ENCODE measurements at places on chromosomes 4 and X. TPM values are rescaled to one million over a fixed set of nuclear protein-coding genes. Genes with fewer than 3 reads are reported as not detected.

GRCh38 chr4:189988877-189989431 is 38.1 kb downstream of the FRG2 start:
- DNase-seq, result no peak

DNA sequence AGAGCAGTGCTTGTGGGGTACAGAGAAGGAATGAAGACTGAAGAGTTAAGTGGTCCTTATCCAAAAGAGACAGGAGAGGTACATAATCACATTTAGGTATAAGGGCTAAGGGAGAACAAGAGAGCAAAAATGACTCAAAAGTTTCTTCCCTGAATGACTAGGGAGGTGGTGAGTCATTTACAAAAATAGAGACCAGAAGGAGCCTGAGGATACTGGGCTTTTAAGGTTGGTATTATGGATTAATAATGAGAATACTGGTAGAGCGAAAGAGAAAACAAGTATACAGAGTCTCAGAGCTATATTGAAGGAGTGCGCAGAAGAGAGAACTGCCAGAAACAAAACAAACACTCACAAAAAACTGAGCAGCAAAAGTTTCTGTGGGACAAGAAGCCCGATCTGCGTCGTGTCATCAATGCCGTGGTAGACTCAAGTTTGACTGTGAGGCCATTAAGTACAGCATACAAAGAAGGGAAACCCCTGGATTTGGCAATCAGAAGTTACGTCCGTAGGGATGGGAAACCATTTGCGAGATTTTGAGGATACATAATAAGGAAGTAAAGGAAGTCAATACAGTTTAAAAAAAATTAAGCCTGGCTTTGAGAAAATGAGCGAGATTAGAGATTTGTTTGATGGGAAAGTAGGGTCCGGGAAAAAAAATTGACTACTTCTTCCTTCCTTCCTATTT is 129.1 kb upstream of the STIM2 start:
- DNase-seq, result no peak

DNA sequence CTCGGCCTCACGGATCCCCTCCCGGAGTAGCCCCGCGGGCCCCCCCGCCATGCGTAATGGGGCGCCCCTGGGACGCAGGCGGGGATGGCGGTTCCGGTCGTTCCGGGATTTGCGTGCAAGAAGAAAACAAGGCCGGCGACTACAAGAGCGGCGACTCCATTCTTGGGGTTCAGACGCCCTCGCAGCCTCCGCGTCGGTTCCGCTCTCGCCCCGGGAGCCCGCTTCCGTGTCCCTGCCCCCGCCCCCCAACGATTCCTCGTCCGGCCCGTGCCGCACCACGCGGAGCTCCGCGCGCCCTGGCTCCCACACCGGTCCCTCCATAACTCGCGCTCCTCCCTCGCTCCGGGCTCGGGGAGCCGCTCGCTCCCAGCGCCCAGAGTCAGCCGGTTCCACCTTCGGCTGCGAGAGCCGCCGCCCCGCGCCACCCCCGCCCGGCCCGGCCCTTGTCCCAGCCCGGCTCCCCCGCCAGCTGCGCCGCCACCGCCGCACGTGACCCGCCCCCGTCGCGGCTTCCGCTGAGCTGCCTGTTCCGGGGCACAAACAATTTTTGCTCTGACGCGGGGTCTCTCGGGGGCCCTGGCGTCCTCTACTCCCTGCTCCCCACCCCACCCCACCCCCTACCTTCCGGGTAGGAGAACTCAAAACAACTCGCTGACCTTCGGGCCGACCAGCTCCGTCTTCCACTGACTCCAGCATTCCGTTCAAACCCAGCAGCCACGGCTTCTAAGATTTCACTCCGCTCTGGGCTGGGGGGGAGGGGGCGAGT is 78.8 kb upstream of the BCOR start:
- DNase-seq, result no peak

DNA sequence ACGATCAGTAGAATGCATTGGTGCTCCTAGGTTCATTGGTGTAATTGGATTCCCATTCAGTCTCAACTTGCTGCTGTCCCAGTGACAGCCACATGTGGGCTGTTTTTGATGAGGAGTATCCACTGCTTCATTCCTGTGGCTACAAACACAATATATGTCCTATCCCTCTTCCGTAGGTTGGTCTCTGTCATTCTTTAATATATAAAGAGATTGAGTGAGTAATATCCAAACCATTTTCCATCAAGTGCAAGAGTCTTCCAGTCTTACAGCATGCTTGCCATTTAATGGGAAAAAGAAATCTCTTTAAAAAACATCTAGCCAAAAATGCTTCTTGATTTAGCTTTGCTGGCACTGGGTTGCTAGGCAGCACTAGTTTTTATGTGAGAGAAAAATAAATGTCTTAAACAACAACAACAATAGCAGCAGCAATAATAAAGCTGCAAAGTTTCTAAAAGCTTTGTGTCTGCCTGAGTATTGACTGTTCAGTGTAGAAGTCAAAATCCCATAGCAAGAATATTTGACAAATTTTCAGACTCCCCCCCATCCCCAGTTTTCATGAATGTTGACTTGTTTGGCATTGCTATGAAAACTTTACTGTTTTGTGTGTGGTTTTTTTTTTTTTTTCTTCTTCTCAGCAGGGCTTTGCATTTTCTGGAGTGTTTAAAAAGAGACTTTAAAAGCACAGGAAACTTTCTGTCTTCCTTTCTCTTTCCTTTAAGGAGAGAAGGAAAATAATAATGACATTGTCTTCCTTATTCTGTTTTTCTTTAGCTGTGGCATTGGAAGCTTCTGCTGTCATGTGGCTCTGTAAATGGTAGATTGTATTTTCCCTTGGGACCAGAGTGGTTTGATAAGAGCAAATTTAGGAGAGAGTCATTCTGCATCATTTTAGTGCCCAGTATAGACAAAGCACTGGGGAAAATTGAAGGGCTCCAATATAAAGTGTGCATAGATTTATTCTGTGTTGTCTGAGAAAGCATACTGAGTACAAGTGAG is 244.3 kb downstream of the ARHGAP10 start:
- DNase-seq, result peak; percentile 54

DNA sequence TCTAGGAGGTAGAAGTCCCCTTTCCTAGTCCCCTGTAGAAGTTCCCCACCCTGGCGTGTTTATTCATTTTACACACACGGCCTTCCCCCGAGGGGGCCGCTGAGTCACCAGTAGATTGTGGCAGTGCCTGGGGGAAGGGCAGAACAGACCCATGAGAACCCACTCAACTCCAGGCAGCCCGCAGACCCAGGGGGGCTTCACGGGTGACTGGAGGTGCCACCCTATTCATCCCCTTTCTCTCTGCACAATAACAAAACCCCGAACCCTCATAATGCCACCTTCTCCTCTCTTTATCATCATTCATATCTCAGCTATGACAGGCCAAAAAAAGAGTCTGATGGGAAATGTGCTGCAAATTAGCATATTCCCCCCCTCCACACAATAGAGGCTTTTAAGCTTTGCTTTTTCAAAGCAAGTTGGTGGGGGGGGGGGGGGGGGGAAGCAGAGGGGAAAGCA is 20.4 kb upstream of the GPM6B start:
- no peak for DNase-seq

GRCh38 chrX:154731881-154732280 is 19.0 kb downstream of the GAB3 start:
- DNase-seq, result no peak

DNA sequence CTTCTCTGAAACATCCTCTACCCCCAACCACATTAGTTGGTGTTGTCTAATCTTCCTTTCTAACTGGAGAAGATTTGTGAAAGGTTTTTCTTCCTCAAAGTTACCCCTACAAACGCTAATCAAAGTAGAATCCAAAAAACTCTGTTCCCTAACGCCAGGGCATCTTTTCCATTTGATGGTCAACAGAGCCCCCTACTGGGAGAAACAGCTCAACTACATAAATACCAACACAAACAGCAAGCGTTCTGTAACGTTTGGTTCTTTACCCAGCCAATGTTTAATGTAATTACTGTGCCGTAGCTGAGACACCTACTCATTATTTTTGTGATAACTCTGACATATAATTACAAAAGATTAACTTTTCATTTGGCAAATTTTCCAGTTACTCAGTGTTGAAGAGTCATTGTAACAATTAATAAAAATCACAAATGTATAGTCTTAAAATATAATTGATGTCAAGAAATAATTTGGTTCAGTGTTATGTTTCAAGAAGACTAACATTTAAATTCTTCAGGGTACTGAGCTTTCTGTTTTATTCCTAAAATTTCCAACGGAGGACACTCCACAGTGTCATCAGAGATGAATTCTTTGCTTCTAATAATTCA is 94.9 kb upstream of the TBC1D9 start:
- peak; percentile 45 for DNase-seq

DNA sequence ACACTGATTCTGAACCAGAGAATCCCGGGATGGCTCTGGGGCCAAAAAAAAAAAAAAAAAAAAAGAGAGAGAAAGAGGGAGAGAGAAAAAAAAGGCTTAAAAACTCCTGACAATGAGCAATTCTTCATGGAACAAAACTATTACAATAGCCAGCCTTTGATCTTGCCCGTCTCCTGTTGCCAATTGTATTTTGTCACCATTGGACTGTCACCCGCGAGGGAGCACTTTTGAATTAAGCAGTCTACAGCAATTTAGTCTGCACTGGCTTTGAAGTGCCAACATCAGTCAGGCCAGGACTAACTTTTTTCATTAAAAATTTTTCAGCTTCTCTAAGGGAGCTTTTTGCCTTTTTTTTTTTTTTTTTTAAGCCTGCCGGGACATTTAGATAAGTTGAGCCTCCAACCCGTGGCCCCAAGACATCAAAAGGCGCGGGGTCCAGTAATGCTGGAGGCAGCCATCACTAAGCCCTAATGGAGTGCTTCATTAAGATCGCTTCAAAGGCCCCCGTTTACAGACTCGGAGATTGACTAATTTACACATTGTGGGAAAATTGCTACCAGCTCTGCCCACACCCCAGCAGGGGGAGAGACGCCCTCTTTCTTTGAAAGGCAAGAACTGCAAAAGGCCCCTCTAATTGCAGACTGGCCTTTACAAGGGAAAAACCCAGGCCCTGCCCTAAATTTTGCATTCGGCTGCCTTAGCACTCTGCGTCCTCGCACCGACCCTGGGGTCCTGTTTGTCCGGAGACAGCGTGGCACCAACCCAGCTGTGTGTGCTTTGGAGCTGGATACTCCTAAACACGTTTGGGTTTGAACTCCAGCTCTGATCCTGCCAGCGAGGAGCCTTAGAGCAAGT is 98.1 kb upstream of the MSX1 start:
- no peak for DNase-seq

GRCh38 chrX:149040873-149041535 is 464.1 kb downstream of the IDS start:
- DNase-seq, result peak; percentile 35

GRCh38 chr4:182806259-182807252 is 110.6 kb downstream of the DCTD start:
- peak; percentile 51 for DNase-seq

DNA sequence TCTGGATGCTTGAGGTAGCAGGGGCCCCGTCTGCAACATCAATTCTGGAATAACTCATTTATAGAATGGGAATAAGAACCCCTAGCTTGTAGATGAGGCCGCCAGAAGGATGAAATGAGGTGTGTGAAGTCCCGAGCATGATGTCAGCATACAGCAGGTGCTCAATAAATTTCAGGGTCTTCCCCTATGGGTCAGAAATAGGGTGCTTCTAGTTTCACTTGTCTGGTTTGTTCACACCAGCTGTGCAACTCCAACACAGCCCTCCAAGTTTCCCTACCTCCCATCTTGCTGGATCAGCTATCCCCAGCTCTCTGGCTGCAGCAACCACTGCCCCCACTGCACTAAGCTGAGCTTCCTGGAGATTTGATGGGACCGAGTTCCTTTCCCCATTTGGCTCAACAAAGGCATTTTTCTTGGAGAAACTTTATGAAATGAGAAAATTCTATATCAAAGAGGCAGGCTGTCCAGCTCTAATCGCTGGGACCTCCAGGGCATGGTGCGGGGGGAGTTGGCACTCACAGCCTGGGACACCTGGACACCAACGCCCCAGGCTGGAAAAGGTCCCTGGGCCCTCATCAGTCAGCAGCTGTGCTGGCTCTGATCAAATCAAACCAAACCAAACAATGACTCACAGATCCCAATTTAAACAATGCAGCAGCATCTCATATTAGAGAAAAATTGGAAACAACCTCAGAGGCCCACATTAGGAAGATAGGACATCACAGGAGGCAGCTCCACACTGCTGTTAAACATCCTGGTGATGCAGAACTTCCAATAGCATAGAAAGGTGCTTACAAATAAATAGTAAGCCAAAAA is 13.3 kb downstream of the SLC2A9 start:
- peak; percentile 61 for DNase-seq

DNA sequence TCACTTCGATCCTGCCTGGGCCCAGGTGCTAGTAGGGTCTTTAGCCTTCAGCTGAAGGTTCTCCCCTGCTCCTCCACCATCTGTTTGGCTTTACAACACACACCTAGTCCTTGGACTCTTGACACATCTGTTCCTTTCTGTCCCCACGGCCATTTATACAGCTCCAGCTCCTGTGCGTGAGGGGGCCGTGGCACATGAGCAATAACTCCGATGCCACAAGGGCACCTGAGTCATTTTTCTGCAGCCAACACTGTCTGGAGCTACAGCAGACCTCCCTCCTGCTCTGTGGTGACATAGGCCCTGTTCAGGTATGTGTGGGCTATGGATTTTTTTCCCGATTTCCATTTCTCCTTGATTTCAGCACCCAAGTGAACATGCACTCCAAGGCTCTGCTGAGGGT is 44.7 kb upstream of the BCOR start:
- DNase-seq, result no peak

DNA sequence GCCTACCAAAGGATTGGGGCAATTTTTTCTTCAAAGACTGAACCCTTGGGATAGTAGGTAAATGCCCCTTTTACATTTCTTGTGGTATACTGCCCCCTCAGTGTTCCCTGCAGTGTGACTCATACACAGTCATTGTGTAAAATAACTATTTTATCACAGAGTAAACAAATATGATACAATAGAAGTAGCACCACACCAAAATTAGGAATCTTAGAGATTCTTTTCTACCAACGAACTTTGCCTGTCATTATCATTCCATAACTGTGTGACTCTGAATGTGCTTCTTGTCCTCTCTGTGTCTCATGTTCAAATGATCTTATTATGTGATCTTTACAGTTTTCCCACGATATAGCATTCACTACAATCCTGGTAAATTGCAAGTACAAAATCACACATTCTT is 517.0 kb downstream of the ZIC3 start:
- DNase-seq, result no peak

- DNase-seq, result no peak
Observed at GRCh38 chr4:40581254-40582140, 48.2 kb downstream of the RBM47 start.

- no peak for DNase-seq
Observed at GRCh38 chrX:108271397-108271787, 166.8 kb downstream of the COL4A6 start.

GRCh38 chrX:49040376-49040955 is 2.7 kb downstream of the TFE3 start:
- no peak for DNase-seq

- DNase-seq, result no peak
Observed at GRCh38 chr4:113607147-113607720, 154.3 kb downstream of the CAMK2D start.

GRCh38 chr4:66885501-66886165 is 659.7 kb downstream of the CENPC start:
- no peak for DNase-seq

GRCh38 chr4:40299126-40299525 is 36.0 kb upstream of the CHRNA9 start:
- DNase-seq, result no peak

The F9 gene
- not detected for polyA plus RNA-seq

The ALPK1 gene
- 4.0 TPM for polyA plus RNA-seq

The NUDT9 gene
- polyA plus RNA-seq, result 16.8 TPM

The GAGE2A gene
- not detected for polyA plus RNA-seq

The PNMA3 gene
- polyA plus RNA-seq, result 0.02 TPM

The CT45A5 gene
- not detected for polyA plus RNA-seq

All from mammary epithelial cell (primary cell).